Endothelial cell of umbilical vein (primary cell): ENCODE measurements at places on chromosomes 13 and 19. TPM values are rescaled to one million over a fixed set of nuclear protein-coding genes. Genes with fewer than 3 reads are reported as not detected.

Gene NOTCH3
- total RNA-seq: 1.2 and 1.5 TPM in 2 replicates

Gene CCNA1
- 0.37 and 0.46 TPM in 2 replicates for total RNA-seq

Gene SULT2A1
- total RNA-seq: not detected in 2 replicates

Gene STOML3
- not detected in 2 replicates for total RNA-seq
